ENCODE measurements at places on chromosomes 5 and 9.

DNA sequence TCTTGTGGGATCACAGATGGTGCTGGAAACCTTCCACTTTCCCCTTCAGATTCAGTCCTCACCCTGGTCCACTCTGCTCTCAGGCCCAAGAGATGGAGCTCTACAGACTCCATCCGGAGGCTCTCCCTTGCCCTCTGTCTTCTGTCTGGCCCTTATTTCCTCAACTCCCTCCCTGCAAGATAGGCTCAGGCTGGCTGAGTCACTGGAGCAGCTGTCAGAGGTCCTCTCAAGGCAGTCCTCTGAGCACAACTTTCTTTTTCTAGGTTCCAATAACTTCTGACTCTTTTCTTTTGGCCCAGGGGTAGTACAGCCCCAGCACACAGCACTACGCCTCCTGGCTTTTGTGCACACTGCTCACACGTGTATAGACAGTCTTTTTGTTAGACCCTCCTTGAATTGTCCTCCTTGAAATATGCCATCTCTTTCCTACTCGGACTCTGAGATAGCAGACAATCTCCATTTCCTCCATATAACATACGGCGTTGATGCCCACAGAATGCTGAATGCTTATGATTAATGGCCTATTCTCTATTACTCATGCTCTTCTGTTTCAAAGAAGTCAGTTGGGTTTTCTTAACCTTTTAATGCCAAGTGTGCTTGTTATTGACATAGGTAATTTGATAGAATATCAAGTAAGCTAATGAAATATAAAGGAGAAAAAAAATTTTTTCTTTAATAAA, 193.1 kb downstream of the SLC12A2 start:
- DNase-seq, result no peak

DNA sequence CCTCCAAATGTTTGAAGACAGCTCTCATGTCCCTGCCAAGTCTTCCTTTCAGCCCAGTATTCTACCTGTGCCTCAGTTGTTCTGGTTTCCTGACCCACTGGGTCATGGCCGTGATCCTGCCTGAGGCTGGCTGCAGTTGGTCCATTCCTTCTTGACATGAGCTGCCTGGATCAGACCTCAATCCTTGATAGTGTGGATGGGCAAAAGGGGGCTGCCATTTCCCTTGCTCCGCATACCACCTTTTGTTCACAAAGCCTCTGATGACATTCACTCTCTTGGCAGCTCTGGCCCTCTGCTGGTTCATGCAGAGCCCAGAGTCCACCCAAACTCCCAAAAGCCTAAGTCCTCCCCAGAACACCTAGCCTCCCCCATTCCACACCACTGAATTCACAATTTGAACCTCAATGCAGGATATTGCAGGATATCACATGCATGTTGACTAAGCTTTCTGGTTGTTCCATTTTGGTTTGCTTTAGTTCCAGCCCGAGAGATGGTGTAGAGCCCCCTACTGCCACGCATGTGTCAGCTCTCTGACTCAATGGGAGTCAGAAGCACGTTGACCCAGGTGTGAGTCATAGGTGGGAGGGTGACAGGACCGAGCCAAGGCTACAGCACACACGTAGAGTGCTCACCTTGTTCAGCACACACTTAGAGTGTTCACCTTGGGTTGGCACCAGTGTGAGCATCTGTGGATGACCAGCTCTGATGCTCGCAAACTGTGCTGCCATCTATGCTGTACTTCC, 137.2 kb downstream of the MTX3 start:
- DNase-seq, result no peak

DNA sequence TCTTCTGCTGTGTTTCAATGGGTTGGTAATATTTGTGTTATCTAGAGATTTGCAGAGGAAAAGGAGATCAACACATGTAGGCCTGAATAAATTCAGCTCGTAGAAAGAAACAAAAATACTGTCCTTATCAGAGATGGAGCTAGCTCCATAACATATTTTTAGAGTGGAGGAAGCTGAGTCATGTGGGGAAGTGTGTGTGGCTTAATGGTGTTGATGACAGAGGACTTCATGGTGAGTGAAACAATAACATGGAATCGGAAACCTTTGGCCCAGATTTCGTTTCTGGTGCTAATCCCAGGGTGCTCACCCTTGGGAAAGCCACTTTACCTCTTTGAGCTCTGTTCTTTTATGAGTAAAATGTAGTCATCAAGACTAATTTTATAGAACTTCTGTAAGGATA, 825.0 kb downstream of the TLR4 start:
- peak; percentile 52 for DNase-seq

- no peak for DNase-seq
These were observed 18.2 kb downstream of the VLDLR start for GRCh38 chr9:2639786-2640185.

DNA sequence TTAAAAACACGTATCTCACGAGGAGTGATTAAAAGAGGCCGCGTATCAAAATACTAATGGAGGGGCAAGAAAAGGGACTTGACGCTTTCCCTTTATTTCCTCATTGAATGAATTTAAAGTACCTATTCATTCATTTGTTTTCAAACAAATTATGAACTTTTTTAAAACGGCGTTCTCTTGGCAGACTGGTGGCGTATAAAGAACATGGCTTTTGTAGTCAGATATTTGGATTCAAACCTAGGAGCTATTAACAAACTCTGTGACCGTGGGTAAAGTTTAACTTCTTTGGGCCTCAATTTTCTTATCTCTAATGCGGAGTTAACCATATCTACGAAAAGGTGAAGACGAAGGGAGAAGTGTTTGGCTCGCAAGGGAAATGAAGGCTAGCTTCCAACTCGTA, 876 bp downstream of the CAAP1 start:
- no peak for DNase-seq

DNA sequence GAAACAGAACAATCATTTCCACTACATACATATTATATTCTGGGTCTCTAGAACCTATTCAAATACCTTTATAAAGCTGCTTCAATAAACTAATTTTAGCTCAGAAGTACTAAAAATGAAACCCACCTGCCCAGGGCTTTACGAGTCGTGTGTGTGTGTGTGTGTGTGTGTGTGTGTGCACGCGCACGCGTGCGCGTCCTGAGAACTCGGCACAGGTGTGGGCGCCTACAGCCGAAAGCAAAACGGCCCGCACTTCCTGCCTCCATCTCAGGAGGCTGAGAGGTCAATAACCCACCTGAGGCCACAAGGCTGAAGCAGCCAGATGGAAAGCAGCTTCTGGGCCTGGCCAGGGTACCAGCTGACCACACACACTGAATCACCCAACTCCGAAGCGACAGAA, 3.0 kb downstream of the CLPTM1L start:
- no peak for DNase-seq
